ENCODE measurements at places on chromosomes 2 and 18.

- no peak for DNase-seq
Observed at GRCh38 chr18:78891185-78891762, 88.3 kb upstream of the SALL3 start.

GRCh38 chr2:234951664-234952269 is at the start of gene SH3BP4:
Gene SH3BP4 (plus strand): TSS chr2:234952017. CDS start chr2:235035003, 82,986 bp downstream.
- no peak for DNase-seq

DNA sequence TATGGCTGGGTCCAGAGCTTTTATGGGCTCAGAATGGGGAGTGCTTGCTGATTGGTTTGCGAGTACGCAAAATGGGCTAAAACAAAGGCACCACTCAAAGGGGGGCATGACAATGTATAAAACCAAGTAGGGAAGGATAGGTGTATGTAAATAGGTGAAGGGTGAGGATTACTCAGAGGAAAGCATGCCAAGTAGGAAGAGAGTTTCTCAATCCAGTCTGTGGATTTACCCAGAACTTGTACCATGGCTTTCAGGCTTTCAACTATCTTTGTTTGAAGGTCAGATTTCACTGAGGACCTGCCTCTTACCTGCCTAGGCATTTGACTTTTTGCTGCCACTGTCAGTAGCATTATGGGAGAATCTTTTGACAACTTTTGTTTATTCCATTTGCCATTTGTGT is 92.3 kb downstream of the RAB3GAP1 start:
- no peak for DNase-seq

GRCh38 chr2:209277444-209277843 is 146.4 kb upstream of the MAP2 start:
- no peak for DNase-seq

DNA sequence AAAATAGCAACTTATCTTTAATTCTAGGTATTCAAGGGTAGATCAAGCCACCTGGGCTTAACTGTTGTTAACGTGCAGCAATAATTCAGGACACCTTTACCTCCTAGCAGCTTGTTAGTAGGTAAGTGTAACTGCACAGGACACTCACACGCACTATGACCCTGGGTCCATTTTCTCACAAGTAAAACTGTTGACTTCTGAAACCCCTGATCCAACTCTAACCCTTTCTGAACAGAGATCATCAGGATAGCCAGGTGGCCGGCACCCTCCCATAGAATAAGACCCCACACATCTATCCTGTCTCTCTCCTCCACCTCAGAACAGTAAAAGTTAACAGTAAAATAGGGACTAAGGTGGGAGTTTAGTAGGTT is 610 bp downstream of the SPC25 start:
- DNase-seq = no peak

- DNase-seq = no peak
Observed at GRCh38 chr2:170813611-170814532, 2.8 kb upstream of the GAD1 start.

GRCh38 chr2:57936216-57936615 is 110.4 kb upstream of the VRK2 start:
- no peak for DNase-seq

DNA sequence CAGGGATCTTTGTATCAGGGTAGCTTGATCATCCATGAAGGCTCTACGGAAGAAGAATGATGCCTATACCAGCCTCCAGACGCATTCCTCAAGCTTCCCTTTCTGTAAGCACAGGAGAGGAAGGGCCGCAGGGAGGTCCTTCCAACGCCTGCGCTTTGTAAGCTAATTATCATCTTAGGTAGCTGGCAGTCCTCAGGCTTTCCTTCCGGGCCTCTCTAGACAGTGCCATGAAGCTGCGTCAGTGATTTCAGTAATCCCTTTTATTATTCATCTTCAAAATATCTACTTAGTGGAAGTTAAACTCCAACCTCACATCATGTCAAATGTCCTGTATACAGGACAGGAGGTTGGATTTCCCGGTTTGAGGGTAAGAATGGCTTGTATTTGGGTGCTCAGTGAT is 92.3 kb downstream of the ETAA1 start:
- no peak for DNase-seq

DNA sequence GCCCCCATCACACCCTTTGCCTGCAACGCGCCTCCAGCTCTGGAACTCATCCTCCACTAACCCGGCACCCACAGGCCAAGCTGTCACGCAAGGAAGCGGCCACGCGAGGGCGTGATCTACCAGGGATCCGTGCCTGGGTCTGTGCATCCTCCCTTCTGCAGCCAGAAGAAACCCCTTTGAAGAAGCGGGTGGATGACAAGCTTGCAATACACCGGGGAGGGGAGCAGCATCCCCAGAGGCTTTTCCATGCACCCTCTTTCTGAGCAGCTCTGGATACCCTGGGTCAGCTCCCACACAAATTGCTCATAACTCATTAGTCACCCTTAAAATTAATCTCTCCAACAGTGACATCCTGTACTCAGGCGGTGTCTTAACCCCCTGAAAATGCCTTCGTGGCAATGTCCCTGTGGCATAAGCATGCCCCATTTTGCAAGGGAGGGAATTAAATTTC is 47.6 kb downstream of the PDCL3 start:
- peak; percentile 68 for DNase-seq

DNA sequence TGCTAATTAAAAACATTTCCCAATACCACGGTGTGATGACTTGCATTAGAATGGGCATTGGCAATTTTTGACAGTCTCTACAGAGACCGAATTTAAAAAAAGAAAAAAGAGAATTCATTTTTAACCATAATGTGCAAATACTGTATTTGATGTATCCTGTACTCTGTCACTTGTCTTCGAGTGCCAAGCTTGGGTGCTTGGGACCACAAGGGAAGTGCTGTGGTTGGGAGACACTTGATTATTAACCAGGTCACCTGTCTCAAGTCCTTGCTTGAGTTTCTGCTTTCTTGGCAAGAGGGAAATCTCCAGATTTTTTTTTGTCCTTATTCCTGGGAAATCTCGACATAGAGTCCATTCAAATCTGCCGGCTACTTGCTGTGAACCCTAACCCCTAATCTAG is 209.0 kb downstream of the MC4R start:
- DNase-seq = no peak

DNA sequence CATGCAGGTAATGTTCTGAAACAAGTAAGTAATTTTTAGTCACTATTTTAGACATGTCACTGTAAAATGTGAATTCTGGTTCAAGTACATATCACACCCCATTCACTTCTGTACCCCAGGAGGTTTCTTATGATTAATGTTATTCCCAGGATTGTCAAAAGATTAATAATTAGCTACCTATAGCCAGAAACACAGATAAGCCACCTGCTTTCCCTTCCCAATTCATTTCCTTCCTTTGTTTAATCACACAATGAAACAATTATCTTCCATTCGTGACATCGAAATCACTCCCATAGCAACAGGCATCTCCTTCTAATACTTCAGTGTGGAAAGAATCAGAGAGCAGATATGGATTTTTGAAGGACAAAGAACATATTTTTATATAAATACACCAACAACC is 1650.3 kb upstream of the CELF4 start:
- no peak for DNase-seq

GRCh38 chr2:1081451-1082225 is 131.0 kb downstream of the SNTG2 start:
- no peak for DNase-seq

DNA sequence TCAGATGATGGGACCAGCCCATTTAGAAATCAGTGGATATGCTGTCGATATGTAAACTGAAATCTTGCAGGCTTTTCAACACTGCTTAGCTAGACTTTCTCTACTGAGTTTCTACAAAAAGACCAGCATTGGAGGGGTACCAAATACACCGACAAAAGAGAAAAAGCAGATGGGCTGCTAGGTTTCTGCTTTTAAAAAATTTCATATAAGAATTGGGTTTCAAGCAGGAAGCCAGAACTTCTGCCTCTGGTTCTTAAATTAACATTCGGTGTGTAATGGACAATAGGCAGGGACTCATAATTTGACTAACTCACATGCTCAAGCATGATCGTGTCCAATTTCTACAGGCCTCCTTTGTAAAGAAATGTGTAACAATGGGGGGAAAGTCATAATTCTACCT is 3.1 kb downstream of the ARL4C start:
- DNase-seq = no peak

DNA sequence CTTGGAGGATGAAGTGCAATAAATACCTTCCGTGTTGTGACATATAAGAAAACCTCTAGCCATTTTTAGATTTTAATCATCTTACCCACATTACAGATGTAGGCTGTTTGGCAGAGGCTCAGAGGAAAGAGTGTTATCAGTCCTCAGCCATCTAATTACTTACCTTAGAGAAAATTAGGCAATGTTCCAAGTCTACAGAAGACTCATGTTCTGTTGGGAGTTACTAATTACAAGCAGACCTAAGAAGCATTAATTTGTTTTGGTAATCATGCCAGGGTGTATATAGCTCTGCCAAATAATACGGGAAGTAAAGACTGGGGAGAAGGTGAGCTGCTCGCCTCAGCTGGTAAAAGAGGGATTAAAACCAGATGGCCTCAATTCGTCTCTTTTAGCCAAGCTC is 125.8 kb upstream of the PGAP1 start:
- no peak for DNase-seq

GRCh38 chr2:136191041-136191440 is 73.1 kb upstream of the CXCR4 start:
- DNase-seq = no peak

DNA sequence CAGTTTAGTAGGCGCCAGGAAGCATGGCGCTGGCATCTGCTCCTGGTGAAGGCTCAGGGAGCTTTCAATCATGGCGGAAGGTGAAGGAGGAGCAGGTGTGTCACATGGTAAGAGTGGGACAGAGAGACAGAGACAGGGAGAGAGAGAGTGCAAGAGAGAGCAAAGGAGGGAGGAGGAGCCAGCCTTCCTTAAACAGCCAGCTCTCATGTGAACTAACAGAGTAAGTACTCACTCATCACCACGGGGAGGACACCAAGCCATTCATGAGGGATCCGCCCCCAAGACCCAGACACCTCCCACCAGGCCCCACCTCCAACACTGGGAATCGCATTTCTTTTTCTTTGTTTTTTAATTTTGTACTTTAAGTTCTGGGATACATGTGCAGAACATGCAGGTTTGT is 40.8 kb upstream of the CLASP1 start:
- no peak for DNase-seq

DNA sequence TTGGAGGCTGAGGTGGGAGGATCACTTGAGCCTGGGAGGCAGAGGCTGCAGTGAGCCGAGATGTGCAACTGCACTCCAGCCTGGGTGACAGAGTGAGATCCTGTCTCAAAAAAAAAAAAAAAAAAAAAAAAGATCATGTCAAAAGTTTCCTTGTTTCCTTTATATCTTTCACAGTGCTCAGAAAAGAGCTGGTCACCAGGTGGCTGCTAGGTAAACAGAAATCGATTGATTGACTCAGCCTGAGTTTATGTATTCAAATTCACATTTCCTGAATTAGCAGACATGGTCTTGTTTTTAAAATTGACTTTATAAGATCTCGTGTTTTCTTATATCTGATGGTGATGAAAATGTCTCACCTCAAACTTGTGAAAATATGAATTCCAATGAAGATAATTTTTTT is 261.8 kb upstream of the FANCL start:
- DNase-seq = no peak

DNA sequence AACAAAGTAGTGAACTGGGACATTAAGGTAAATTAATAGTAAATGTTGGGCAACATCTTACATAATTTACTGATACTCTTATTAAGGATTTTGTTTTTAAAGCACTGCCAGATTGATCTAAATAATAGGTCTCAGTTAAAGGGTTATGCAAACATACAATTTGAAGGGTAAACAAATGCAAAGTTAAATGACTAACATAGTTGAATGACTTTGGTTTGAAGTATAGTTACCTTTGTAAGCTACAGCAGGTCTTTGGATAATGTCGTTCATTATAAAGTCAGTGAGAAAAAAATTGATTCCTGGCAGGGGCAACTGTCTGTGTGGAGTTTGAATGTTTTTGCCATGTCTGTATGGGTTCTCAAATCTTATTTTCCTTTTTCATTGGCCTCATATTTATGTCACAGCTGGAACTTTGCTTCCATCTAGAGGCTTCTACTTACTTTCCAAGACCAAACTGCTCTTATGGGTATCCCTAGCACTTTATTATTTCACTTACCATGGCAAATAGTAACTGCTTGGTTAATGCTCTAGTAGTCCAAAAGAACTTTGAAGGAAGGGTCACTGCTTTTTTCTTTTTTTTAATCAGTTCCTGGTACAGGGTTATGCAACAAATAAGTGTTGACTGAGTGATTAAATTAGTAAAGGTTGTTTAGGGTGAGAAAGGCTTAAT is 107.8 kb downstream of the NBEAL1 start:
- no peak for DNase-seq

GRCh38 chr2:226794751-226795171 is 4.9 kb downstream of the IRS1 start:
- DNase-seq = no peak

GRCh38 chr2:17733599-17733998 is 20.0 kb downstream of the SMC6 start:
- no peak for DNase-seq

DNA sequence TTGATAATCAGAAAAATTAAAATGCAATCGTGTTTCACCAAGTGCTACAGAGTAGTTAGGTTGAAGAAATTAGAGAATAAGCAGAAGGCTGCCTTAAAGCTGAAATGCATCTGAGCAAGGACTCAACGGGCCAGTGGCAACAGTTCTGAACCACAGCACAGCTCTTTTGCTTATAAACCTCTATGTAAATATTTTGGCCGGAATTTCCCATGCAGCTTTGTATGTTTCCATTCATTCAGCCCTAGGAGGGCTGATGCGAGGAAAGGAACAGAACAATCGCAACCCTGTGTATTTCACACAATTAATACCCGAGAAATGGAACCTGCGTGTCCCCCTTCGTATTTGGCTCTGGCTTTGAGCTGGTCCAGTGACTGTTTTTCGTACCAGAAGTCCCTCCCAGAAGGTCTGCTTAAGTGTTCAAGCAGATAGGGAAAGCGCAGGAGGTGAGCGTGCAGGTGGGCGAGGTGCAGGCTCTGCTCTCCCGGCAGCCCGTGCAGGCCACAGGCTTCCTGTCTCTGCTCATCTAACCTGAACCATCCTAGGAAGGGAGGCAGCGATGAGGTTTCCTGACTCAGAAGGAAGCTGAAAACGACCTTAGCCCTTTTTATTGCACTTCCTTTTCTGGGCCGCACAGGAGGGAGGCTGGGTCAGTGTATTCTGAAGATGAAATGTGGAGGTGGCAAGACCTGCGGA is 67.3 kb downstream of the ASB1 start:
- DNase-seq = peak; percentile 22

GRCh38 chr2:21245565-21245964 is 121.8 kb downstream of the TDRD15 start:
- no peak for DNase-seq

DNA sequence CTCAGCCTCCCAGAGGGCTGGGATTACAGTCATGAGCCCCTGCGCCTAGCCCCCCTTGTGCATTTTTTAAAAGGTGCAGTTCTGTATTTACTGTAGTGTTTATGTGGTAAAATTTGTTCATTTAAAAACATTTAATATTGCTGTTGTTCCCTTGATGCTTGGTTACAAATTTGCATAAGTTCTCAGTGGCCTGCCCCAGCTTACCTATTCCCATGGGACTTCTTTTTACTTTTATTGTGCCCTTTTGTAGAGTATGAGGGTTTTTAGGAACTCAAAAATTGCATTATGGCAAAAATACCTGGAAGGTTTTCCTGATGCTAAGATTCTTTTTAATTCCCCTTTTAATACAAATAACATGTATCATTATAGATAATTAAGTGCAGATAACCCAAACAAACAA is 63.0 kb downstream of the DGKD start:
- DNase-seq = no peak

GRCh38 chr2:190574169-190574568 is 39.6 kb upstream of the NEMP2 start:
- no peak for DNase-seq

Data from stimulated activated CD4-positive, alpha-beta T cell treated with anti-CD3 and anti-CD28 coated beads, Interleukin-15, amount 100 ng/mL, for 48 hours (primary cell).